ENCODE measurements at places on chromosomes 1 and 21.

DNA sequence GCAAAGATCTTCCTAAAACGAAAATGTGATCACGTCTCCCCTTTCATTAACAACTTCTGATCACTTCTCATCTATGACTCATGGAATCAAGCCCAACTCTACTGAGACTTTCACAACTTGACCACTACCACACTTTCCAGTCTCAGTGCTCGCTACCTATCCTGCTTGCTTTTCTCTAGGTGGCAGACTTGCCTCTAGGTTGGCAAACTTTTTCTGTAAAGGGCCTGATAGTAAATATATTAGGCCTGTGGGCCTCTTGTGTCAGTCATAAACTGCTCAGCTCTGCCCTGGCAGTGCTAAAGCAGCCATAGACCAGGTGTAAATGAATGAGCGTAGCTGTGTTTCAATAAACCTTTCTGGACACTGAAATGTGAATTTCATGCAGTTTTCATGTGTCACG lies 21.5 kb upstream of the HMGB4 start:
- no peak for DNase-seq

- DNase-seq = no peak
These were observed 67.2 kb downstream of the BACE2 start for GRCh38 chr21:41235201-41235600.

DNA sequence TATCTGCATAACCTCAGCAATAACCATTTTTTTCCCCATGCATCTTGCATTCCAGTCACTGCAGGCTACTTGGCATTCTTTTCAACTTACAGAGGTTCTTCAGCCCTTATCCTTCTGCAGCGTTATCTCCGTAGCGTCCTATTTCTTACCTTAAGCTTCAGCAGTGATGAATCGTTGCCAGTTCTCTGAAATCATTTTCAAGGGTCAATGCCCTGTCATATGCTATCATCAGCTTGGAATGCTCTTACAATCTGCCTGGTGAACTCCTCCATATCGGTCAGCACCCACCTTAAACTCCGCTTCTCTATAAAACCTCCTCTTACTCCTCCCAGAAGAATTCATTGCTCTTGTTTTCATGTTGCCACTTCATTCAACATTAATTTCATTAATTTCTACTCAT lies 105.1 kb upstream of the DPH5 start:
- no peak for DNase-seq

- no peak for DNase-seq
These were observed at the start of gene CFAP74 for GRCh38 chr1:2003541-2004131. TSS of gene CFAP74 (minus strand) at chr1:2003786. CDS start at chr1:1990956, 12,830 bp downstream.

GRCh38 chr21:44024887-44025353 lies 12.8 kb downstream of the TRAPPC10 start:
- no peak for DNase-seq

- no peak for DNase-seq
These were observed 297.2 kb downstream of the TGFB2 start for GRCh38 chr1:218642033-218642948.

DNA sequence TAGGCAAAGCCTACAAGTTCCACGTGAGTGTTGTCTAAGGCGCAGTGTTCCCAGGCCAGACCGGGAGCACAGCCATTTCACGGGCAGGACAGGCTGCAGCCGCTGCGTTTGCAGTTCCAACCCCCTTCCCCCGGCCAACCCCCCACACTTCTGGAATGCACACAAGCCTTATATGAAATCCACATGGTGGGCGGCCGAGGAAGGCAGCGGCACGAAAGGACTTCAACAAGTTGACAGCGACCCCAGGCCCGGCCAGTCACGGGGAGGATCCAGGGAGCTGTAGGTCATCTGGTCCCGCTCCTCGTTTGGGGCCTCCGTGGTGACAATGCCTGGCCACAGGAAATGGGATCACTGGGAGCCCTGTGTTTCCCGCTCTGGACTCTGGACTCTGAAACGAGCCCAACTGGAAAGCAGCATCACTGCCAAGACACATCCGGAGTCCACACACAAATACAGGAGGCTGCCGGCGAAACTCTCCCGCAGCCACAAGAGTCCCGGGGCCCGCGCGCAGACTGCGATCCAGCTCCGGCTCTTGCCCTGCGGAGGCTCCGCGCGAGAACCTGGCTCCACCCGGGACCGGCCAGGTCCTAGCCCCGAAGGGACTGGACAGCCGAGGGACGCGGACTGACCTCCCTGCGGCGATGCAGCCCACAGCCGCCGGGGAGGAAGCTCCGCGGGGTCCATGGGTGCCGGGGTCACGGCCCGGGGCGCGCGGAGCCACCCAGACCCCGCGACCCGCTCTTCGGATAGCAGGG lies 794 bp downstream of the NID1 start:
- peak; percentile 46 for DNase-seq

DNA sequence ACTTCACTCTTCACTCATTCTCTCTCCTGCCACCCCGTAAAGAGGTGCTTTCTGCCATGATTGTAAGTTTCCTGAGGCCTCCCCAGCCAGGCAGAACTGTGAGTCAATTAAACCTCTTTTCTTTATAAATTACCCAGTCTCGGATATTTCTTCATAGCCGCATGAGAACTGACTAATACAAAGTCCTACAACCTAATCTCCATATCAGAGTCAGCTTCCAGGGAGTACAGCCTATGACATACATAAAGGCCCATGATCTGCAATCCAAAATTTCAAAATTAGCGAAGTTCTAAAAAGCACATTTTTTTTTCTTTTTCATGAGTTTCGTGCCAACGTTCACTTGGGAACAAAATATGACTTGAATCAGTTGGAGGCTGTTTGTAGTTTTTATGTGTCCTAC lies 256.9 kb upstream of the DUSP10 start:
- DNase-seq = no peak

- no peak for DNase-seq
These were observed 32.1 kb upstream of the OPRD1 start for GRCh38 chr1:28779751-28780408.

GRCh38 chr1:170840371-170840770 lies 95.0 kb upstream of the MROH9 start:
- no peak for DNase-seq

Measured in GM04504 (cell line).